ENCODE measurements at places on chromosomes 1 and 21.

GRCh38 chr1:3247521-3248121 is 178.6 kb downstream of the PRDM16 start:
- no peak for DNase-seq

GRCh38 chr1:178436899-178437298 is 59.9 kb downstream of the CLEC20A start:
- DNase-seq, result no peak

- DNase-seq, result no peak
These were observed 20.7 kb upstream of the HAO2 start for GRCh38 chr1:119347858-119348257.

DNA sequence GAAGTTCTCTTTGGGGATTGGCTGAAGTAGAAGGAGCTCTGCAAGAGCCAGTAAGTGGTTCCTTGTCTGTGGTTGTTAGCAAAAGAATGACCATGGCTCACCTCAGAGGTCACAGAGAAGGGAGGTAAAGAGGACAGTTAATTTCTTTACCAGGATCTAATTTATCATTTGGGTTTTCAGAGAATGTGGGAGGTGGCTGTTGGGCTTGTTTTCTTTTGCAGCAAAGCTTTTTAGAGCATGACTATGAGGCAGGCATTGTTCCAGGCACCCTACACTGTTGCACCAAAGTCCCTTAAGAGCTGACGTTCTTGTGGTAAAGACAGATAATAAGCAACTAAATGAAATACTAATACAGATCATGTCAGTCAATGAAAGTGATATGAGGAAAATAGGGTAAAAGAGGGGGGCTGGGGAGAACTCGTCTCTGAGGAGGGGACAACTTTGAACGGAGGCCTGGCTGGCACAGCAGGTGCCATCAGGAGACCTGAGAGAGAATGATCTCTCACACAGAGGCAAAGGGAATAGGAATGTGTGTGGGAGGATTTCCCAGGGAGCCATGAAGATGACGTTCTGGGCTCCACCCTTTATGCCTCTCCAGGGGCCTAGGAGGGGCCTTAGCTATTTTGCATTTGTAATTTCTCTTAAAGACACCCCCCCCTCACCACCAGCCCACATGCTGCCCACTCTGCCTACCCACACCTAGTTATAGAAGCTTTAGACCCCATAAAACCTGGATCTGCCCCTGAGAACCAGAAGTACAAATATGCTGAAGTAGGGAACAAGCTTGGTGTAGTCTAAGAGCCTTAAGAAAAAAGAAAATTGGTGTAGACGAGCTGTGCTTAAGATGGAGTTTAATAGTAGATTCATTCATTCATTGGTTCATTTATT is 177.5 kb downstream of the ROR1 start:
- DNase-seq, result no peak

GRCh38 chr1:210234329-210234757 is 1.7 kb downstream of the SERTAD4 start:
- no peak for DNase-seq

DNA sequence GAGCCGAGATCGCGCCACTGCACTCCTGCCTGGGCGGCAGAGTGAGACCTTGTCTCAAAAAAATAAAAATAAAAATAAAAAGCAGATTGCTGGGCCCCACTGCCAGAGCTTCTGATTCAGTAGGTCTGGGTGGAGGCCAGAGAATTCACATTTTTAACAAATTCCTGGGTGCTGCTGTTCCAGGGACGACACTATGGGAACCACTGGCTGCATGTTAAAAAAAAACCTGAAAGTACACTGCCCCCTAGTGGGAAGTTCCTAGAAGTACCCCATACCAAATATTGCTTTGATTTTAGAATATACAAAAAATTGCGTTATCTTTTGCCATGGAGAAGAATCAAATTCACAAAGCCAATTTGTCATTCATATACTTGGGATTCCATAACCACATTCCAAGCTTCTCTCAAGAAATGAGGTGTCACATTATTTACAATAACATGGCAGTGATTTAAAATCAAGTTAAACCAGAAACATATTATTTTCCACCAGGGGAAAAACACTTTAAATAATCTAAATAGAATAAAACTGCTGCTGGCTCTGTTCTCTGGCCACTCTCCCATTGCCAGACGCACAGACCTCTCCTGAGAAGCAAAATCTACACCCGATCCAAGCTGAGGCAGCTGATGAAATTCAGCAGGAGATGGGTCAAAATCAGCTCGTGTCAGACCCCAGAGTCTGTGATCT is 27.4 kb downstream of the SYF2 start:
- no peak for DNase-seq

GRCh38 chr1:203462878-203463277 is 12.7 kb upstream of the PRELP start:
- DNase-seq, result no peak

GRCh38 chr1:204460346-204460745 is 34.3 kb downstream of the PIK3C2B start:
- DNase-seq, result no peak

GRCh38 chr1:190140644-190141043 is 337.0 kb downstream of the BRINP3 start:
- no peak for DNase-seq

- no peak for DNase-seq
These were observed 2.1 kb upstream of the TTLL7 start for GRCh38 chr1:84000954-84001495.

GRCh38 chr1:198291924-198292323 is 135.1 kb downstream of the NEK7 start:
- DNase-seq, result no peak

DNA sequence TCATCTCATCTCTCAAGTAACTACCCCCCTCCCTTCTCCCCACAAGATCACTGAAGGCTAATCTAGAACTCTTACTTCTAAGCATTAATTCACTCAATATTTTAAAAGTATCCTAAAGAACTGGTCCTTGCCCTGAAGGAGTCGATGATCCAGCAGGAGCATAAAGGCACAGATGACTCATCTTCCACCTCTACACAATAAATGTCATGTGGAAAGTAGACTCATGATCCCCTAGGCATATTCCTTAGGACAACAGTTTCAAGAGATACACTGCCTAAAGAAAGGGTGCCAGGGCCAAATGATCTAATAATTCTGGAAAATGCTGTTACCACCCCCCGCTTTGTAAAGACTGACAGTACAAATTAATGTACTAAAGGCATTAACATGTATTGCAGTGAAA is 85.8 kb upstream of the DIRAS3 start:
- DNase-seq, result no peak

- DNase-seq, result no peak
These were observed 70.0 kb upstream of the MAGI3 start for GRCh38 chr1:113320272-113320671.

- DNase-seq, result no peak
These were observed 1458.0 kb downstream of the NCAM2 start for GRCh38 chr21:22456241-22456640.

GRCh38 chr1:159898527-159898926 is 1.4 kb downstream of the CFAP45 start:
- no peak for DNase-seq

- DNase-seq, result no peak
These were observed 2.8 kb downstream of the BATF3 start for GRCh38 chr1:212696721-212697331.

GRCh38 chr1:109796484-109797302 is 33.0 kb upstream of the EPS8L3 start:
- no peak for DNase-seq

DNA sequence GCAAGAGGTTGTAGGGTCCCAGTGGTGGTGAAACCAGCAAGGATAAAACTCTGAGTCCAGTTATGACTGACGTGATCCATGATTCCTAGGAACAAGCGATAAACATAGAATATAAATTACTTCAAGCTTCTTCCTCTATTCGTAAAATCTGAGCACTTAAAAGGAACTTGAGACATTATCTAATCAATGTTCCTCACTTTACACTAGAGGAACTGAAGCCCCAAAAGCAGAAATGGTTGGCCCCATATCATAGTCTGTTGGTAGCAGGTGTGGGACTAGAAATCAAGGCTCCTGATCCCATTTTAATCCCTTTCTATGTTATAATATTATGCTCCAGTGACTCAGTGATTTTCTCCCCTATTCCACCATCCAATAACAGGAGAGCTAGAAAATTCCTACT is 21.9 kb upstream of the MNDA start:
- DNase-seq, result no peak

DNA sequence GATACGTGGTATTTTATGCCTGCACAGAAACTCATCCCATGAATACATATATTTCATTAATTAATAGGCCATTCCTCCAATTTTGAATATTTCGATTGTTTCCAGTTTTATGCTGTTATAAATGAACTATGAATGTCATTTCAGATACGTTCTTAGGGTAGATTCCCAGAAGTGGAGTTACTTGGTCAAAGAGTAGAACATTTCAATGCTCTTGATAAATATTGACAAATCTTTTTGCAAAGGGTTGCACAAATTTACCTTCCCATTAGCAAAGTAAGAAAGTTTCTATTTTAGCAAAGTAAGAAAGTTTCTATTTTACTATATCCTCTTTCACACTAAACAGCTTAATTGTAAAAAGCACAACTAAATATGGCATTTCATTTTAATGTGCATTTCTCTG is 48.9 kb downstream of the KCNT2 start:
- no peak for DNase-seq

DNA sequence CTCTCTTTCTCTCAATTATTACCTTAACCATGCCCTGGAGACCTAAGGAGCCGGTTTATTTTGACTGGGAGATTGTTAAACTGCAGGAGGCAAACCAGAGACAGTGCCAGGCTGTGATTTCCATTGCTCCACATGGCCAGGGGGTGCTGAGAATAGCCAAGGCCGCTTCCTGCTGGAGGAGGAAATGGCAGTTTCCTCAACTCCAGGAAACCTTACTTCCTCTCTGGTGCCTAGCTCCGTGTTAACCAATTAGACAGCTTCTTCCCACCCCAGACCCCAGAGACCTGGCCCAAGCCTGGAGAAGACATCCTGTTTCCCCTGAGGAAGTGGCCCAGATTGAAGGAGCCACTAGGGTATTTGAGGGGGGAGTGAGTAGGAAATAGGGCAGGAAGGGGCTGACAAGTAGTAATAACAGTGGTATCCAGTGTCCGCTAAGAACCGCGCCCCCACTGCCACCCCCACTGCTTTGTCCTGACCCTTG is 161.2 kb downstream of the PLPP3 start:
- no peak for DNase-seq

DNA sequence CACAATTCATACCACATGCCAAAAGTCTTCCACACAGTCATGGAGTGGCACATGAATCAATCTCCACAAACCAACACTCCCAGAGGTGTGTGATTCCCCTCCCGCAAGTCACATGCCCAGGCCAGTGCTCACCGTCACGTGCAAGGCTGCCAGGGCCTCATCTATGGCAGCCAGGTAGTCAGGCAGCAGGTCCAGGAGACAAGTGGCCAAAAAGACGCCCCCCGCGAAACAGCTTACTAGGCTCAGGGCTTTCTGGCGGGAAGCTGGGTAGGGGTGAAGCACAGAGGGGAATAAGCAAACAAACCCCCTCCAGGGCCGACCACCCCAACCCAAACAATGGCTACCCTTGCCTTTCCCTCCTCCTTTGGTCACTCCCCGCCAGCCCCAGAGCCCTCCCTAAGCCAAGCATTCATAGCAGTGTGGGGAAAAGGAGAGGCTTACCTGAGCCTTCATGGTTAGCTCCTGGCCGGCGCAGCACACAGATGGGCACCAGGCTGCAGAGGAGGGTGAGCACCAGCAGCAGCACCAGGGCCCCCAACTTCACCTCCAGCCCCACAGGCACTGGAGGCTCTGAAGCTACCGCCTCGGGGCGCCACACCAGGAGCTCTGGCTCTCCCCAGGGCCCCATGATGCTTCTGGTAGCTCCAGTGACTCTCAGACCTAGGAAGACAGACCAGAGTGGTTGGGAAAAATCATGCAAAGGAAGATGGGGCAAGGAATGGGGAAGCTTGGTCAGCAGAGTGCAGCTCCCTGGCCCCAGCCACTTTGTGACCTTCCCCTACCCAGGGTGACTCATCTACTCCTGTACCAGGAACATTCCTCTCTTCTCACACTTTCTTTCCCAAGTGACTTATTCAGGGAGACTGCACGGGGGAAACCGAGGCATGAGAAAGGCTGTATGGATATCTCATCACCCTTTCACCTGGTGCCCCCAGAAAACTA is 978 bp downstream of the SLC39A1 start:
- DNase-seq, result no peak

GRCh38 chr1:53107570-53108322 is 34.7 kb downstream of the SLC1A7 start:
- DNase-seq, result no peak

DNA sequence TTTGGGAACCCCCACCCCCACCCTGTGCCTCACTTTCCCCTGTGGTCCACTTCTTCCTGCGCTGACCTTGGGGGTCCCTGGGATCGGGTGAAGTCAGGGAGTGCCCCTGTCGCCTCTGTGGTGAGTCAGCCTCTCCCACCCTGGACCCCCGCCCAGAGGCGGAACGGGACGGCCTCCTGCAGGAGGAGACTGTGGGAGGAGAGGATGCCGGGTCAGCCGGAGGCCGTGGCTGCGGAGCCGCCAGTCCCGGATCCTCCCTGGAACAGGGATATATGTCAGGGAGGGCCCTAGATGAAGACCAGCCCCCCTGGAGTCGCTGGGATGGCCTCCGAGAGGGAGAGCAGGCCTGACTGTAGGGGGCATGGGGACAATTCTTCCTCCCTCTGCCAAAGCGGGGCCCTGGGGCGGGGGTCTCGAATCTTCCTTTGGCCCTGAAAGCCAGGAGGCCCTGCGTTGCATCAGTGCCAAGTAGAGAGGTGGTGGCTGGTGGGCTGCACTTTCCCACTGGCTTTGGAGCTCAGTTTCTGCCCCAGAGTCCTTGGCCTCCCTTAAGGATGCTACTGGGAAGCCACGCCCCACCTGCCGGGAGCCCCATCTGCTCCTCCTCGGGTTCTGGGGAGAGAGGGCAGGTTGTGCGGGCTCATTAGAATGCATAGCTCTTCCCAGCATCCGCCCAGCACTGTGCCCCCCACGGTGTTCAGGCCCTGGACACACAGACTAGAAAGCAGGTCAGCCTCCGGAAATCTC is 930 bp downstream of the ARHGEF10L start:
- DNase-seq, result no peak

GRCh38 chr1:98940722-98941079 is 64.0 kb downstream of the PLPPR5 start:
- no peak for DNase-seq

- DNase-seq, result no peak
These were observed 22.9 kb downstream of the DDX20 start for GRCh38 chr1:111778541-111779051.

DNA sequence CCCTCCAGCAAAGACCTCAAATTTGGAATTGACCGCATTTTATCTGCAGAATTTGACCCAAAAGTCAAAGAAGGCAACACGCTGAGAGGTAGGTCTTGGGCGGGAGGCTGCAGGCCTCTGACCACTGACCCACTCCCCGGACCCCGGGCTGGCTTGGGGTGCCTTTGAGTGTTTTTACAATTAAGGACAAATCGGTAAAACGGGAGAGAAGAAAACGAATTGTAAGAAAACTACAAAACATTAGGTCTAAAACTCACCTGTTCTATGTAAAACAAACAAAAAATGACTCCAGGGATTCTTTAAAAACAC is 1.1 kb downstream of the HLX start:
- DNase-seq, result no peak

DNA sequence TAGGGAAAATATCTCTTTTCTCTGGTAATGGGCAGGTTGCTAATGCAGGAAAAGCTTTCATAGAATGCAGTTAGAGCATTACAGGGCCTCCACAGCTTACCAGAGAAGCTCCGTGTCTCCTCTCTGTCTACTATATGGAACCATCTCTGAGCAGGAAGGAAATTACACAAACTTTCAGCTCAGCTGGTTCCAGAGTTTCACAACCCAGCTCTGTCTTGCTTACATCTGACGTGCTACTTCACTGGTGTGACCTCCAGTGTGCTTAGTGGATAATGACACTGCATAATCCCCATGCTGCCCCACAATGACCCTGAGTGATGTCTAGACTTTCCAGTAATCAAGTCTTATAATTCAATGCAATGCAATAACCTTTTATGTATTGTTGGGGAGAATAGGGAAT is 4.3 kb upstream of the FGGY start:
- DNase-seq, result no peak
